ENCODE measurements at places on chromosomes 3 and 15.

- no peak for DNase-seq
Observed at GRCh38 chr3:64141476-64141875, 83.8 kb downstream of the PRICKLE2 start.

GRCh38 chr3:173529062-173529711 lies 131.6 kb downstream of the NLGN1 start:
- peak; percentile 3 for DNase-seq

DNA sequence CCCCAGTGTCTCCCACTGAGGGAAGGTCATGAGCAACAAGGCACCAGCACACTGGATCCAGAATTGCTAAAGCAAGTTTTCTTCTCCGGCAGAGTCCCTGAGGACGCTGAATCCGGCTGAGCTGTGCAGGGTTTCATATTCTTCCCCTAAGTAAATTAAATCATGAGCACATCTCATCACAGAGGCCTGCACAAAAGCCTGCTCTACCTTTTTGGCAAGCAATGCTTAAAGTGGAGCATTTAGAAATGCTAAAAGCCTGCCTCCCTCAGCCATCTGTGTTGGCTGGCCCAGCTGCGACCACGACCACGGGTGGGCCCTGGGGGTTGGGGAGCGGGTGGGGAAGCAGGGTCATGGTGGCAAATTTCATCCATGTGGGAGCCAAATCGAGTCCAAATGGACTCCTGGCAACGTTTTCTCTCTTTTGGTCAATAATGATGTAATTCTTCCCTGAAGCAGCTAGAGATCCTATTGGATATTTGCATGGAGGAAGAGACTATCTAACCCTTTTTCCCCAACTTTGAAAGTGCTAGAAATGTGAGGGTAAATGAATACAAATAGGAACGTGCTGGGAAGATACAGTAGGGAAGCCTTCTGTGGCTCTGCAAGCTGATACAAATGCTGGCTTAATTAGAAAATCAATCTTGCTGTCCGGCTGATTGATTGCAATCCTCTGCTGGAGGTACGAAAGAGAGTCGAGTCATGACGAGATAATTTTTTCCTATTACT lies 532.8 kb upstream of the TBL1XR1 start:
- DNase-seq, result peak; percentile 38

DNA sequence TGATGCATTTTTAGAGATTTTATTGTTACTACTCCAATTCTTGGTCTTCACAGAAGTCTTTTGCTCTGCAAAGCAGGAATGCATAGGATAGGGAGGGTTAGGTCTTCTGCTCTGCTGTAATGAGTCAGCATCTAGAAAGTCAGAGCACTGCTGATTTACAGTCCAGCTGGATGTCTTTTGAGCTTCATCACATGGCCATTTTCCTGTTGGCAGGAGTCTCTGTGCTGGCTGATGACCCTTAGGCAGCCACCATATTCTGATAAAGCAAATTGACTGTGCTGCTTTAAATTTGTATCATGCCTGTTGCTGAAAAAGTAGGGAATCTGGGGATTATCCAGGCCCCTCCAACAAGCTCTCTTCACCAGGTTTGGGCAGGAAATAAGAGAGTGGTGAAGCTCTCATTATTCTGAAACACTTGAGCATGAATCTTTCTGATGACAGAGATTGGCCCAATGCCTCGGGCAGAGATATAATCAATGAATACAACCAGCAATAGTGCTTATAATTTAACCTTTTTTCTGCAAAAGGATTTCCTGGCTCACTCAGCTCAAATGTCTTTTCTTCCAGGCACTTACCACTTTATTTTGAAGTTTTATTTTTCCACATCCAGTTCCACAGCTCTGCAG lies 9.7 kb upstream of the CRBN start:
- DNase-seq, result peak; percentile 20

DNA sequence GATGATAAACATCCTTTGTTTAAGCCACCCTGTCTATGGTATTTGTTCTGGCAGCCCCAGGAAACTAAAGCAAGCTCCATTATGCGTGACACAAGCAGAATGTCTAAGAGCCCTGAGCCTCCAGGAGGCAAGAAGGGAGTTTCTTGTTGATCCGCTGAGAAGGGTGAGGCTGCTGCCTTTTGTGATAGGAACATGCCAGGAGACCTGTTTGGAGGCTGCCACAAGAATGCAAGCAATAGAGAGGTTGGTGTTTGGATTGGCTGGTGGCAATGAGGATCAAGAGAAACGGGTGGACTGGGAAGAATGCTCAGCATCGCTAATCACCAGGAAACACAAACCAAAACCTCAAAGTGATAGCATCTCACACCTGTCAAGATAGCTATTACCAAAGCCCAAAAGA lies 104.8 kb downstream of the ASB7 start:
- no peak for DNase-seq

- DNase-seq, result no peak
Observed at GRCh38 chr3:144181062-144181461, 209.4 kb downstream of the DIPK2A start.

GRCh38 chr3:61564395-61565059 lies 3.2 kb downstream of the PTPRG start:
- peak; percentile 76 for DNase-seq

GRCh38 chr3:178302966-178303930 lies 233.0 kb upstream of the KCNMB2 start:
- peak; percentile 34 for DNase-seq

- no peak for DNase-seq
Observed at GRCh38 chr15:51634591-51635198, 12.1 kb upstream of the DMXL2 start.

- peak; percentile 59 for DNase-seq
Observed at GRCh38 chr15:50884540-50884939, 23.9 kb upstream of the AP4E1 start.

DNA sequence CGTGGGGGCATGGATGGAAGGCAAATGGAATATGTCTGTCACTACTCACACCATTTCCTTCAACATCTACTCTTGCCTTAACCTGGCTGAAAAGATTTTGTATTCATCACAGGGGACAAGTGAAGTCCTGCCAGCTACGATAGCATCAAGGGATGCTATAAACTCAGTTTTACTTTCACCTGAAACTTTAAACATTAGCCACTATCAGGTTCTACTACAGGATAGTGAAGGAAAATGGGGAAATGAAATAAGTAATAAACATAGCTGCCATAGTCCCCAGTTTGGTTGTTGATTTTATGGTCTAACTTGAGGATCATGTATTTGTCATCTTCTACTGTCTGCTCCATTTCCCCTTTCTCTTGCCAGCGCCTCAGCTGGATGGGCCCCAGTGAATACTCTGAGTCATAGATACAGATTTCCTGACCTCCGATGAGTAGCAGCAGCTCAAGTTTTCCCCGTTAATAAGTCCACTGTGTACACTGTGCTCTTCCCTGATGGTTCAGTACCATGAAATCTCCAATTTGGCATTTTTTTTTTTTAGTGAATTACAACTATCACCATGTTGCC lies 338.2 kb upstream of the SLCO3A1 start:
- peak; percentile 42 for DNase-seq

DNA sequence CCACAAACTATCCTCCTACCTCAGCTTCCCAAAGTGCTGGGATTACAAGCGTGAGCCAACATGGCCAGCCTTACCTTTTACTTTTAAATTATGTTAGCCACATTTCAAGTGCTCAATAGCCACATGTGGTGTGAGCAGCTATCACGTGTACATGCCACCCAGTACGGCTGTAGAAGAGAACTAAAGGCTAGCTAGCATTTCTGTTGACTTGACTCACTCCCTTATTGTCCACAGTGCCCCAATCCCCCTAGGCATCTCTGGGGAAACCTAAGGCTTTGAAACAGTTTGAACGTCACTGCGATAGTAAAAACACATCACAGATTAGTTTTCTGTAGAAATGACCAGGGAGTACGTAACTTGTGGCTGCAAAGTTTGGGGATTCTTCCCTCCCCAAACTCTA lies 12.0 kb downstream of the C15orf40 start:
- no peak for DNase-seq

- peak; percentile 40 for DNase-seq
Observed at GRCh38 chr3:194364652-194365434, 4.7 kb downstream of the LRRC15 start.

DNA sequence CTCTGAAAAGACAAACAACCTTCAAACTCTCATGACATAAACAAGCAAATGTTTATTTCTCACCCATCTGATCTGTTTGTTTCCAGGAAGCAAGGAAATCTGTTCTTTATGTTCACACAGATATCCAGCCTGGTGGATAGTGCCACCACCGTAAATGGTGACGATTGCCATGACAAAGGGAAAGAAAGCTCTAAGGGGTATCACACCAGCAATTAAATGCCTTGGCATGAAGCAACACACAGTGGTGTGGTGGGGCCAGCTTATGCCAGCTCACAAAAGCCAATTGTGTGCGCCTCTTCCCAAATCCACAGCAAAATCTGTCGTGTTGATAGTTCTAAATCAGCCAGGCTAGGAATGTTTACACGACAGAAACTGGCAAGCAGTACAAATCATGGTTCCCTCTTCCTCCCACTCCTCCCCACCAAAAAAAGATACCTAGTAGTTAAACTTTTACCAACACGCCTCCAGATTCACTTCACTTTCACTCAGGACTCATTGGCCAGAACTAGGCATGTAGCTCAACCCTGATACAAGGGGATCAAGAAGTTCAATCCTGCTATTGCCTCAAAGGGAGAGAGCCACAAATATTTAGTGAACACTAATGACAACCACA lies 189.2 kb upstream of the SLCO3A1 start:
- DNase-seq, result no peak

DNA sequence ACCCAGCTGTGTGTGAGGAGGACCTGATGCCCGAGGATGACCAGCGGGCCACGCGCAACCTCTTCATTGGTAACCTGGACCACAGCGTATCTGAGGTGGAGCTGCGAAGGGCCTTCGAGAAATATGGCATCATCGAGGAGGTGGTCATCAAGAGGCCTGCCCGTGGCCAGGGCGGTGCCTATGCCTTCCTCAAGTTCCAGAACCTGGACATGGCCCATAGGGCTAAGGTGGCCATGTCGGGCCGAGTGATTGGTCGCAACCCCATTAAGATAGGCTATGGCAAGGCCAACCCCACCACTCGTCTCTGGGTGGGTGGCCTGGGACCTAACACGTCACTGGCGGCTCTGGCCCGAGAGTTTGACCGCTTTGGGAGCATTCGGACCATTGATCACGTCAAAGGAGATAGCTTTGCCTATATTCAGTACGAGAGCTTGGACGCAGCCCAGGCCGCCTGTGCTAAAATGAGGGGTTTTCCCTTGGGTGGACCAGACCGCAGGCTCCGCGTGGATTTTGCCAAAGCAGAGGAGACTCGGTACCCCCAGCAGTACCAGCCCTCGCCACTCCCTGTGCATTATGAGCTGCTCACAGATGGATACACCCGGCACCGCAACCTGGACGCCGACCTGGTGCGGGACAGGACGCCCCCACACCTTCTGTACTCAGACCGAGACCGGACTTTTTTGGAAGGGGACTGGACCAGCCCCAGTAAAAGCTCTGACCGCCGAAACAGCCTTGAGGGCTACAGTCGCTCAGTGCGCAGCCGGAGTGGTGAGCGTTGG lies 1.5 kb downstream of the RBM15B start:
- DNase-seq, result no peak

GRCh38 chr15:77815015-77815414 lies 182.3 kb upstream of the LINGO1 start:
- DNase-seq, result no peak

DNA sequence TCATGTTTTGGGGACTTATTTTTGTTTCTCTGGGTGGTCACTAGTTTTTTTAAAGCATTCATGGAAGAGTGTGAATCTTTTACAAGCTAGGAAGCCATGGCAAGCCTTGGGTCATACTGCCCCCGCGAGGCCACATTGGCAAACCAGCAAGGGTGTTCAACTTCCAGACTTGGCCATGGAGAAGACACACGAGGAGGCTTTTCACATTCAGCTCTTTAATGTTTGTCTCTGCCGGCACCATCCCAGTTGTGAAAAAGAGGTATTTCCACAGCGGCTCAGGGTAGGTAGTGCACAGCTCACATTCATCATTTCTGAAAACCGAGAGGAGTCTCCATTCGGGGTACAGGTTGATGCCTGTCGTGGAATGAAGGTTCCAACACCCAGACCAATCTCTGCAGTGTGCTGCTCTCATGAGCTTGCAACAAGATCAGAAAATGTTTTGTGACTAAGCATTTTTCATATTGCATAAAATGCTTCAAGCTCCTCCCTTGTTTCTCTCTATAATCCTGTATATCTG lies 7.7 kb downstream of the CCR5 start:
- DNase-seq, result peak; percentile 59

- DNase-seq, result no peak
Observed at GRCh38 chr3:113952921-113953320, 5.1 kb downstream of the ZDHHC23 start.

DNA sequence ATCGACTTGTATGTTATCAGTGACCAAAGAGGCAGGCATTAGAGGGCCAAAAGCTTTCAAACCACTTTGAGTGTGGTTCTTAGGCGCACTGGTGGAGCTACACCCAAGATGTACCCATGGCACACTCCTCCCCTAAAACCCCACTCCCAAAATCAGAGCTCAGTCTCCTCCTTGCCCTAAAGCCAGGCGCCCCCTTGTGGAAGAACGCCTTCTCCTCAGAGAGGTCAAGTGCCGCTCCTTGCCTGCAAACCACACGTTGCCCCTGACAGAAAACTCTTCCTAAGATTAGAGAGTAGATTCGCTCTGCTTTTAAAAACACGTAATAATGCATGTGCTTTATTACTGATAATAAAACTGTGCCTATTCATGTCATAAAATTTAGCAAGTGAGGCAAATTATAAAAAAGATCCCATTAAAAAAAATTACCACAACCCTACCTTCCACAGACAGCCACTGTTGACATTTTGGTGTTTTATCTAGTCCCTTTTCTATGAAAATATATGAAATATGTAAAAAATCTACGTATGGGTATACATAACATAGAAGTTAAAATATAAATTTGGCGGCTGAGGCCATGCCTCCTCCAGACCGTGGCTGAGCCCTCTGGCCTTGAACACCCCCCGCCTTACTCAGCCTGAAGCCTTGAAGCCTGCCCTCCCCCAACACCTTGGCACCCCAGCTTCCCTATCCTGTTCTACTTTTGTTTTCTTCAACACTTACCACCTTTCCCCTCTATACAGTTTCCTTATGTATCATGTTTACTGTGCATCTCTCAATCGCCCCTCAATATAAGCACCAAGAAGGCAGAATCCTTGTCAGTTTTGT lies 33.5 kb downstream of the BCL2L10 start:
- DNase-seq, result peak; percentile 78

- DNase-seq, result no peak
Observed at GRCh38 chr15:97210277-97210676, 750.2 kb upstream of the ARRDC4 start.

DNA sequence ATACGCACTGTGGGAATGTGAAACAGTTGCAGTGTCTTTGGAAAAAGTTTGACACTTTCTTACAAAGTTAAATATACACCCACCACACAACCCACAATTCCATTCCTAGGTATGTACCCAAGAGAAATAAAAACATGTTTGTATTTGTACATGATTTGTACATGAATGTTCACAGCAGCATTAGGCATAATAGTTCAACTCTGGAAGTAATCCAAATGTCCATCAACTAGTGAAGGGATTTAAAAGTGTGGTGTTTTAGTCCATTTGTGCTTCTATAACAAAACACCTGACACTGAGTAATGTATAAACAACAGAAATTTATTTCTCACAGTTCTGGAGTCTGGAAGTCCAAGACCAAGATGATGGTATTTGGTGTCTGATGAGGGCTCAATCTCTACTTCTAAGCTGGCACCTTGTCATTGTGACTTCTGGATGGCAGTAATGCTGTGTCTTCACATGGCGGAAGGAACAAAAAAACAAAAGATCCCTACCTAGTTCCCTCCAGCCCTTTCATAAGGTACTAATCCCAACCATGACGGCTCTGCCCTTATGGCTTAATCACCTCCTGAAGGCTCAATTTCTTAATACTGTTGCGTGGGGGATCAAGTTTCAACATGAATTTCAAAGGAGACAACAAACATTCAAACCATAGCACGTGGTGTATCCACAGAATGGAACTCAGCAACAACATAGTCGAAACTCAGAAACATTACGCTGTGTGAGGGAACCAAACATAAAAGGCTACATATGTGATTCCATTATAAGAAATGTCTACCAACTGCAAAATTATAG lies 120.5 kb downstream of the AQP9 start:
- peak; percentile 12 for DNase-seq

Measured in fibroblast of villous mesenchyme (primary cell).